Ascending aorta (tissue), 2 donors: ENCODE measurements at places on chromosomes 5 and 9.

DNA sequence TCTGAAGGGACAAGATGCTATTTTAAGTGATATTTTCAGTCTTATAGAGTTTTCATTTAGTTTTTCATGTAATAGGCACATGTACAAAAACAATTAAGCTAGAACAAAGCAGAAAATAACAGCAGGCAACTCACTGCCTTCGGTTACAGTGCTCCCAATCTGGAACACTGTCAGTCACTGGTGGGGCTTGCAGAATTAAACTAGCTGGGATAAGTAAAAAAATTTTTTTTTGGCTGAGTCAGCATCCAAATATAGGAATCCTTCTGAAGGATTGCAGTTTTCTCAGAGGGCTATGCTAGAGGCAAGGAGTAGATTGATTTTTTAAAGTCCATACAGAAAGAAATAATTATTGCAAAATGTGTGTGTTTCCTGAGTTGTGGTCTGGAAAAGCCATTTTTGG lies 250.2 kb upstream of the RFX3 start:
- H3K4me1 ChIP-seq = no peaks in the 10 kb centered on the region
- H3K4me3 ChIP-seq = no peak overlapping the region
- no peak for DNase-seq
- no peak overlapping the region for H3K27ac ChIP-seq
- H3K27me3 ChIP-seq = no peaks in the 10 kb centered on the region
- no peaks in the 10 kb centered on the region for H3K36me3 ChIP-seq

DNA sequence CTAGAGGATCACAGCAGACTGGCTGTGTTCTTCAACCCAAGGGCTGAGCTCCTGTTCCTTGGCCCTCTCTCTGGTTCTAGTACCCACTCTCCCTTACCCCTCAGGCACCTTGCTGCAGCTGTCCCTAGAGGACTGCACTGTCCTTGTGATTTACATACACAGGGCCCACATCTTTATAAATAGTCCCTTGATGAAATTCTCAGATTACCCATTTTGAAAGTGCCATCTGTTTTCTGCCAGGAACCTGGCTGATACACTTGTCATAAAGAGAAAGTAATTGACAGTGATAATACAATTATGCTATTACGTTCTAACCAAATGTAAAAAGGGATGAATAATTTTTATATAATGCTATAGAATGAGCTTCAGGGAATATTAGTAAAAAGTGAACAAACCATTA lies 16.5 kb upstream of the SPARC start:
- peak overlapping the region; percentile 91 for H3K27ac ChIP-seq
- no peaks in the 10 kb centered on the region for H3K27me3 ChIP-seq
- H3K4me3 ChIP-seq = no peak overlapping the region
- peaks cover 25% of the 10 kb centered on the region for H3K4me1 ChIP-seq
- DNase-seq = no peak
- H3K36me3 ChIP-seq = no peaks in the 10 kb centered on the region

DNA sequence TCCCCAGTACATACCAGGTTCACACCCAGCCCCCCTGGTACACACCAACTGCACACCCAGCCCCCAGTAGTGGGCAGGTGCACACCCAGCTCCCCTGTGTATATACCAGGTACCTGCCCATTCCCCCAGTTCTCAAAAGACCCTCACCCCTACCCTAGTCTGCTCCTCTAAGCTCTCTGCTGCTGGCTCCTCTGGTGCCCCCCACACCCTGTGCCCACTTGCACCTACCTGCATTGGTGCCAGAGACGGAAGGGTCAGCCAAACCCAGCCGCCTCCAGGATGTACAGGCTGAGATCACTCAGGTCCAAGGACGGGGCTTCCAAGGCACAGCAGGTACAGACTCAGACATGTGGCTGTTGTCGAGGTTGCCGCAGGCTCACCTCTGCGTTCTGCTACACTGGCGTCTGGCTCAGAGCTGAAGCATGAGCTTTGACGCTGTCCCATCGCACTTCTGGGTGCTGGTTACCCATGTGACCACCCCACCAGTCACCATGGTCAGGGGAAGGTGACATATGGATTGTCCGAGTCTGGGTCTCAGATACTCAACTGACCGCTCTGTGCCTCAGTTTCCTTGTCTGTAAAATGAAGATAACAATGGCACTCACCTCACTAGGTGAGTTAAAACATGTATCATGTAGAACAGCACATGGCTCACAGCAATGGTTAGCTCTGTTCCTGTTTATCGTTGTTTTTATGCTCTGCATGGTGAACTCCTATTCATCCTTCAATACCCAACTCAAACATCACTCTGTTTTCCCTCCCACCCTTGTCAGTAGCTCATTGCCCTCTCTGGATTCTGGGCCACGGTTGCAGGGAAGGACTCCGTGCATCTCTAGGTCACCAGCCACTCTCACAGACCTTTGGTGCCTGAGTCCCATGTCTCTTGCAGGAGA lies 45.3 kb upstream of the SUSD3 start:
- no peak for DNase-seq
- H3K4me3 ChIP-seq = no peak overlapping the region
- no peak overlapping the region for H3K27ac ChIP-seq
- H3K27me3 ChIP-seq = no peaks in the 10 kb centered on the region
- no peaks in the 10 kb centered on the region for H3K36me3 ChIP-seq

DNA sequence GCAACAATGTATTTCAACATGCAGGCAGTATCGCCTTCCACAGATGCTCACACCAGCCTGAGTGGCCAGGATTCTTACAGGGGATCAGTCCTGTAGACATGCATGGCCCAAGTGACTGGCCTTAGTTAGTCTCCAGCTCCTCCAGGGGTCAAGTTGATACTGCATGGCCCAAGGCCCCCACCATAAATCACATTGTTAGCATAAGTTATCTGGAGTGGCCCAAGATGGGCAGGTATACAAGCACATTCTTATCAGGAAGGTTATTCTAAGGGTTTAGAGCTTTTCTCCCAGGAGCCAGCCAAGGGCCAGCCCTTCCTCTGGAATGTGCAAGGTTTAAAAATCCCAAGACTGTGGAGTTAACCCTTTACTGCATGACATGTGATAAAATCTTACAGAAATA lies 230.9 kb upstream of the NFIL3 start:
- no peak overlapping the region for H3K27ac ChIP-seq
- H3K4me3 ChIP-seq = no peak overlapping the region
- H3K4me1 ChIP-seq = no peaks in the 10 kb centered on the region
- no peaks in the 10 kb centered on the region for H3K36me3 ChIP-seq

DNA sequence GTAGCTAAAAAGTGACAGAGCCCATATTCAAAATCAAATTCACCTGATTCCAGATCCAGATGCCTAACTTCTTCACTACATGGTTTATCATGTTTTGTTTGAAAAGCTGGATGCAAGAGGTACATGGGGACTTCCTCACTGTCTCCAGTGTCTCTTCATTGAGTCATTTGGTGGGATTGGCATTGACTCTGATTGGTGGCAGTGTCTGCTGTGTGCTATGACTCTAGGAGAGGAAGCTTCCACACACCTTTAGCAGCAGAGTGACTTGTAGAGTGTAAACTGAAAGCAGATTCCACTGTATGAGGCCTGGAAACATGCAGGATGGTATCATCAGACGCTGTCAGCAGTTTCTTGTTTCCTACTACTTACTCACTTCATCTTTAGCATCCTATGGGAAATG lies 250.9 kb upstream of the SEMA6A start:
- no peaks in the 10 kb centered on the region for H3K27me3 ChIP-seq
- no peaks in the 10 kb centered on the region for H3K36me3 ChIP-seq
- no peaks in the 10 kb centered on the region for H3K4me1 ChIP-seq
- no peak for DNase-seq
- H3K4me3 ChIP-seq = no peak overlapping the region

- H3K36me3 ChIP-seq = no peaks in the 10 kb centered on the region
- no peak overlapping the region for H3K27ac ChIP-seq
- no peaks in the 10 kb centered on the region for H3K4me1 ChIP-seq
- no peak for DNase-seq
- H3K4me3 ChIP-seq = no peak overlapping the region
- no peaks in the 10 kb centered on the region for H3K27me3 ChIP-seq
Observed at GRCh38 chr9:130756037-130756436, 62.5 kb downstream of the EXOSC2 start.

- peaks cover 54% of the 10 kb centered on the region for H3K4me1 ChIP-seq
- H3K27me3 ChIP-seq = no peaks in the 10 kb centered on the region
- peak overlapping the region; percentile 99 for H3K27ac ChIP-seq
- peak; percentile 87 for DNase-seq
- H3K36me3 ChIP-seq = peaks cover 18% of the 10 kb centered on the region
Observed at GRCh38 chr9:121289026-121289771, 21.2 kb downstream of the GSN start.

DNA sequence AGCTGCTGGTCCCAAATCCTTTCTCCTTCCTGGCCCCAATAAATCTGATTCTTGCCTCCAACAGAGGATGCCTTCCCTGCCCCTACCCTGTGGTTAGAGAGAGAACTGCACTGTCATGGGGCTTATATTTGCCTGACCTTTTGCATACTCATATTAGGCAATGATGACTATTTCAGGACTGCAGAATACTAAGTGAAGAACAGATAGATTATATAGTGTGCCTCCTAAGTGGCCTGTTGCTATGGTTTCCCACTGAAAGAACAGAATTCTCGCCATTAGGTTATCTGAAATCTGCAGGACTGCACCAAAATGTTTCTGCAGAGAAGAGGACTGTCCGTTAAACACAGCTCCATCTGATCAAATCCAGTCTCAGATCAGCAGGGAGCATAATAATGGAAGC lies 87.3 kb upstream of the CCNG1 start:
- H3K27ac ChIP-seq = no peak overlapping the region
- no peak for DNase-seq
- H3K4me3 ChIP-seq = no peak overlapping the region
- H3K27me3 ChIP-seq = no peaks in the 10 kb centered on the region
- no peaks in the 10 kb centered on the region for H3K4me1 ChIP-seq
- no peaks in the 10 kb centered on the region for H3K36me3 ChIP-seq

DNA sequence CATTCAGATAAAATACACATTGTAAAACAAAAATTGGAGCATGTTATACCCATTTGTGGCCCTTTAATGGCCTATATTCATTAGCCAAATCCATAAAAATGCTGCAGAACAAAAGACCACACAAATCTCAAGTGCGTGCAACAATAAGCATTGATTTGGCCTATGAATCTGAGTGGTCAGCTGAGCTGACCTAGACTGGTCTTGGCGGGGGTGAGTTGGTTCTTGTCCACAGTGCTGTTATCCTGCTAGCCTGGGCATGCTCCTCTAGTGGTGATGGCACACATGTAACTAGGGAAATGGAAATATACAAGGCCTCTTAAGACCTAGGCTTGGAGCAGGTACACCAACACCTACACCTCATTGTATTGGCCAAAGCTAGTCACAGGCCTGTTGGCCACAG lies 122.2 kb upstream of the TBCA start:
- H3K27ac ChIP-seq = no peak overlapping the region
- DNase-seq = no peak
- H3K27me3 ChIP-seq = no peaks in the 10 kb centered on the region

DNA sequence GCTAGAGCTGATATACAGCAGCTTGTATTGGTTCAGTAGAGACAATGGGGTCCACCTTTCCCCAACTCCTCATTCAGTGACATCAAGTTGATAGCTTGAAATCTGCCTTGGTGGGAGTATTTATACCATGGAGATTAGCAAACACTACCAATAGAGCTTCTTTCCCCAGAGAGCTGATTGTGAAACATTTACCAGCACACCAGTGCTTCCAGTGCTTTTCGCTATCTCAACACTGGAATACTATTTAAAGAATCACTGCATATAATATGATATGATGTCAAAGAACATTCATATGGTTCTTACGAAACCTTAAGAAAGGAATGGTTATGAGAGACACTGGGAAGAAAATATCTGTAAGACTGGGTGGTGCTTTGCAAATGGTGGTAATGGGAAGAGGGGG lies 21.8 kb upstream of the RNF145 start:
- H3K36me3 ChIP-seq = no peaks in the 10 kb centered on the region
- H3K4me1 ChIP-seq = no peaks in the 10 kb centered on the region
- no peaks in the 10 kb centered on the region for H3K27me3 ChIP-seq

GRCh38 chr9:95459851-95460517 lies 56.8 kb downstream of the PTCH1 start:
- H3K27ac ChIP-seq = no peak overlapping the region
- peaks cover 34% of the 10 kb centered on the region for H3K36me3 ChIP-seq
- H3K27me3 ChIP-seq = no peaks in the 10 kb centered on the region
- H3K4me3 ChIP-seq = no peak overlapping the region
- no peaks in the 10 kb centered on the region for H3K4me1 ChIP-seq
- no peak for DNase-seq

DNA sequence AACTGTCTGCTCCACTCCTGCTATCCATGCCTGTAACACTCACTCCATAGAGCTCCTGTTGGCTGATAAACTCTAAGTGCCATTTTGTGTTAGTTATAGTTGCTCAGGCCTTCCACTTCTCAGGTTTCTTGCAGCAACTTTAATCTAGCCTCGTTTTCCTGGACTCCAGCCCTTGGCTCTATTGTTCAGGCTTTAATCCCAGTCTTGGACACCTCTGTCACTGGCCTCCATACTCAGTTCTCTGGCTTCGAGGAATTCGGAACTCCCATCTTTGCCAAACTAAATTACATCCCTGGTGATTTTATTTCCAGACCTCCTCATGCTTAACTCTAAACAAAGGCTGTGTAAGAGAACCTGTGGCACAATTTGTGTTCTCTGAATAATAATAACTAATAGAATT lies 39.8 kb downstream of the EMB start:
- H3K27ac ChIP-seq = no peak overlapping the region
- H3K4me1 ChIP-seq = no peaks in the 10 kb centered on the region
- H3K4me3 ChIP-seq = no peak overlapping the region

GRCh38 chr9:134605351-134605965 lies 36.1 kb upstream of the COL5A1 start:
- no peaks in the 10 kb centered on the region for H3K27me3 ChIP-seq
- H3K4me3 ChIP-seq = no peak overlapping the region
- DNase-seq = no peak
- H3K4me1 ChIP-seq = peaks cover 2% of the 10 kb centered on the region
- no peak overlapping the region for H3K27ac ChIP-seq

- H3K4me3 ChIP-seq = no peak overlapping the region
- no peak overlapping the region for H3K27ac ChIP-seq
- DNase-seq = no peak
- H3K4me1 ChIP-seq = no peaks in the 10 kb centered on the region
Observed at GRCh38 chr9:106286249-106286648, 576.7 kb upstream of the ZNF462 start.

GRCh38 chr5:132754947-132755346 lies 7.7 kb downstream of the CCNI2 start:
- no peak overlapping the region for H3K4me3 ChIP-seq
- H3K36me3 ChIP-seq = peaks cover 24% of the 10 kb centered on the region
- no peaks in the 10 kb centered on the region for H3K4me1 ChIP-seq
- no peak overlapping the region for H3K27ac ChIP-seq
- no peaks in the 10 kb centered on the region for H3K27me3 ChIP-seq
- no peak for DNase-seq
